ENCODE measurements at places on chromosomes 11 and 22. TPM values are rescaled to one million over a fixed set of nuclear protein-coding genes. Genes with fewer than 3 reads are reported as not detected.

DNA sequence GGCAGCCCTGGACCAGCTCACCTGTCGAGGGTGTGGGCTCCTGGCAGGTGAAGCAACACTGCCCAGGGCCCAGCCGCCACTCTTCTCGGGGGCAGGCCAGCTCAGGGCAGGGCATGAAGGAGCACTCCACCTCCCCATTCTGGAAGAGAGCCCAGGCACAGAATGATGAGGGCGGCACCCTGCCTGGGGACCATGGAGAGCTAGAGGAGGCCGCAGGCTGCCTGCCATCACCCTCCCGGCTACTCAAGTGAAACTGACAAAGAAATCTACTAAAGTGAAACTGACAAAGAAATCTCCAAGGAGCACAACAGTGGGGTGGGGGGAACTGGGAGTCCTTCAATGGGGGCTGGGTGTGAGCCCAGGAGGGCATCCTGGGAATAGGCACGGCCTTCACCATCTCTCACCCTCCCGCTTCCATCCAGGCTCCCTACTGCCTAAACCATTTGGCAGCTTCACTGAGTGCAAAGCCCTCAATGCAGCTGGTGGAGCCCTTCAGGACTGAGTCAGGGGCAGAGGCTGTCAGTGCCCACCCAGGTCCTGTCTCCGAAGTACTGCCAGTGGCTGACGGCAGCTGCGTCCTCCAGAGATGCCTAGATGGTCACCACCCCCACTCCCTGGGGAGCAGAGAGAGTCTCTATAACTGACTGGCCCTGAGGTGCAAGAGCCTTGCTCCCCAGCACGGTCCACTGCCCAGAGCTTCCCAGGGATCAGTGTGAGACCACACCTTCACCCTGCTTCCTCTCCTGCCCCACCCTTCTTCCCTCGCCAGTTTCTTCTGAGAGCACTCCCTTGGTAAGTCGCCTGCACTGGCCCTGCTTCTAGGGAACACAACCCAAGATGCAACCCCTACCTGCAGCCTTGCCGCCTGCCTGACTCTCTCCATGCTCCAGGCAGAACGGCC, 21.7 kb downstream of the VWCE start:
- DNase-seq, result peak; percentile 79
- no peaks in the 10 kb centered on the region for H3K4me1 ChIP-seq
- H3K4me3 ChIP-seq, result no peak overlapping the region
- H3K27ac ChIP-seq, result no peak overlapping the region
- peaks cover 7% of the 10 kb centered on the region for H3K36me3 ChIP-seq
- no peaks in the 10 kb centered on the region for H3K27me3 ChIP-seq

GRCh38 chr11:11620921-11621572, 758 bp downstream of the GALNT18 start:
- no peaks in the 10 kb centered on the region for H3K36me3 ChIP-seq
- H3K4me1 ChIP-seq, result peaks cover 34% of the 10 kb centered on the region
- peak overlapping the region; percentile 51 for H3K27ac ChIP-seq

DNA sequence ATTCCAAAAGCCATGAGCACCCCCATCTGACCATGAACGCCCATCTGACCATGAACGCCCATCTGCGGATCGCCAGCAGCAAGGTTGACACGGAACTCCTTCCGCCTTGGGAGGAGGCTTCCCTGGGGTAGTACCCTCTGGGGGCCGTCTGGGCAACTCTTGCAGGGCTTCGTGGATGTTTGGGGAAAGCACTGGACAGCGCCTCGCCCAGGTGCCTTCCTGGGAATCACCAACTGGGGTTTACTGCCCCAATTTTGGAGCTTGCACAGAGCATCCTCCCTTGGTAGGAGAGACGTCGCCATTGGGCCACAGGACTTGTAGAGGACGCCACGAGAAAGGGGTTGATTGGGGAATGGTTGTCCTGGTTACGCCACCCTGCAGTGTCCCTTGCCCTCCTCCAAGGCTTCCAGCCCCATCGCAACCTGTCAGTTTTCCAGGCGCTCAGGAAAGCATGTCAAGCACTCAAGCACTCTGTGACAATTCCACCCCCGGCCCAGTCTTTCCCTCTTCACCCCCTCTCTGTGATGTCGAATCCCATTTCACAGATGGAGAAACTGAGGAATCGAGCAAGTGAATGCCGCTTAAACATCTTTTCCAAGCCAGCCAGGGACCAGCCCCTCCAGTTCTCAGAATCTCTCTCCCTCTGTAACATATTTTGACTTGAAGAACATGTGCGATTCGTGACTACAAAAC, 914 bp upstream of the PRDM11 start:
- peaks cover 13% of the 10 kb centered on the region for H3K27me3 ChIP-seq
- H3K36me3 ChIP-seq, result no peaks in the 10 kb centered on the region
- DNase-seq, result no peak
- peaks cover 11% of the 10 kb centered on the region for H3K4me1 ChIP-seq
- peak overlapping the region; percentile 96 for H3K27ac ChIP-seq

GRCh38 chr11:73425108-73425507, 48.9 kb downstream of the RELT start:
- H3K4me3 ChIP-seq, result no peak overlapping the region
- DNase-seq, result no peak
- H3K4me1 ChIP-seq, result no peaks in the 10 kb centered on the region
- H3K27me3 ChIP-seq, result no peaks in the 10 kb centered on the region
- H3K27ac ChIP-seq, result no peak overlapping the region

SYNGR1 gene
- 0.35 TPM for total RNA-seq

DNA sequence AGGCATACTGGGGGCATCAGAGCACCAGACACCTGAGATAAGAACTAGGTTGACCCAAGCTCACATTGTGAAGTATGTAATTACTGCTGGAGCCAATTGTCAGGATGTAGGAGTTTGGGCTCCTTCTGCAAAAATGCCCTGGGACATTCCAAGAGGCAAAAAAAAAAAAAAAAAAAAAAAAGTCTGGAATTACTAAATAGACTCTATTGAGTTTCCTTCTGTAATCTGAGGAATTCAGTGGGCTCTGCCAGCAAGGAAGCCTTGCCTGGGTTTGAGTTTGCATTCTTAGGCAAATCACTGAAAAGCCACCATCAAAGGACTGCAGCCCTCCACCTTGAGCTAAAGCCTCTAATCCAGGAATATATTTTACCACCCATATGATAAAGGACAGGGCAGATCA, 8.0 kb upstream of the CAVIN3 start:
- no peak overlapping the region for H3K27ac ChIP-seq
- H3K4me1 ChIP-seq, result no peaks in the 10 kb centered on the region
- no peak overlapping the region for H3K4me3 ChIP-seq
- no peaks in the 10 kb centered on the region for H3K36me3 ChIP-seq

CCDC116 gene
- 0.21 TPM for total RNA-seq

DNA sequence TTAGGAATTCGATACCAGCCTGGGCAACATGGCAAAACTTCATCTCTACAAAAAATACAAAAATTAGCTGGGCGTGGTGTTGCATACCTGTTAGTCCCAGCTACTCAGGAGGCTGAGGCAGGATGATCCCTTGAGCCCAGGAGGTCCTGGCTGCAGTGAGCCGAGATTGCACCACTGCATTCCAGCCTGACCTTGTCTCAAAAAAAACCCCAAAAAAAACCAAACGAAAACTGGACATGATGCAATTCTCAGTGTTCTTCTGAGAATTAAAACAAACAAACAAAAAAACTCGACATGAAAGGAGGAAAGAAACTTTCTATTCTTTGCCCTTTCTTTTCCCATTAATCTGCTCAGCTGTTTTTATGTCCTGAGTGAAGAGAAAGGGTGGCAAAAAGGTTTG, 7.4 kb downstream of the MED17 start:
- H3K27ac ChIP-seq, result no peak overlapping the region
- peak; percentile 45 for DNase-seq
- peaks cover 89% of the 10 kb centered on the region for H3K36me3 ChIP-seq
- H3K4me3 ChIP-seq, result no peak overlapping the region

FAM180B gene
- total RNA-seq, result not detected

DNA sequence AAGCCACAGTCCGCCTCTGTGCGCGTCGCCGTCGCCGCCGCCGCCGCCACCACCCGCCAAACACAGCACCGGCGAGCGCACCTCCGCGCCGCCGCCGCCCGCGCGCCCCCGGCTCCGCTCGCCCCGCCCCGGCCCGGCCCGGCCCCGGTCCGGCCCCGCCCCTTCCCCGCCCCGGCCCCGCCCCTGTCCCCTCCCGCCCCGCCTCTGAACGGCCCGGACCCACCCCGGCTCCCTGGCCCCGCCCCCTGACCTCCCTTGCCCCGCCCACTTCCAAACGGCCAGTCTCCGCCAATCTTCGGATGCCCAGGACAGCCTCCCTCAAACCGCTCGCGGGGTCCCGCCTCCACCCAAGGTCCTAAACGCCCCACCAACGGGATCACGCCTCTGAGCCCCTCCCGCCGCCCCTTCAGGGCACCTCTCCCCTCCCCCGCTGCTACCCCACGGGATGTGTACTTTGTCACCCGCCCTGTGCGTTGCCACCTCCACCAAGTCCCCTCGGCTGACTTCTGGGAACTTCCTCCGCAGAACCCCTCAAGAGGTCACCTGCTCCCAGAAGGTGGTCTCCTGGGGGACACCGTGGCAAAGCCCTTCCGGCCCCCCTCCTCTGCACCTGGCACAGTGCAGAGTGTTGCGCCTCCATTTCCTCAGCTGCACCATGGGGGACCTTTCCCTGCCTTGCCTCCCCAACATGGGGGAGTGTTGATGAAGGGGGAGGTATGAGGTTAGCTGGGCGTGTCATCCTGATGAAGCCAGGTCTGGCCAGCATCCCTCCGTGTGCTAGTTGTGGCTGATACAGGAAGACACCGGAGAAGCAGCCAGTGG, at the start of gene KIAA0930:
Gene KIAA0930 (minus strand): TSS at position 85 of the 822 bp plus-strand sequence. CDS start 191 bp downstream, outside the sequence.
- H3K27me3 ChIP-seq, result no peaks in the 10 kb centered on the region
- H3K4me1 ChIP-seq, result peaks cover 3% of the 10 kb centered on the region
- peak within 1 kb of the TSS; percentile 92 for H3K4me3 ChIP-seq
- no peak within 1 kb of the TSS for H3K27ac ChIP-seq

C11orf86 gene
- not detected for total RNA-seq

HMBS gene
- total RNA-seq, result 51.3 TPM

- H3K27ac ChIP-seq, result no peak overlapping the region
- no peak overlapping the region for H3K4me3 ChIP-seq
- no peak for DNase-seq
- no peaks in the 10 kb centered on the region for H3K27me3 ChIP-seq
Observed at GRCh38 chr11:19920982-19921381, 208.3 kb downstream of the NAV2 start.

GRCh38 chr22:19757140-19757984, 3.2 kb upstream of the TBX1 start:
- H3K4me3 ChIP-seq, result no peak overlapping the region
- DNase-seq, result no peak
- peaks cover 27% of the 10 kb centered on the region for H3K27me3 ChIP-seq
- H3K27ac ChIP-seq, result no peak overlapping the region

- no peak overlapping the region for H3K4me3 ChIP-seq
- no peak overlapping the region for H3K27ac ChIP-seq
- no peak for DNase-seq
- H3K27me3 ChIP-seq, result no peaks in the 10 kb centered on the region
Observed at GRCh38 chr11:111379602-111380136, 594 bp upstream of the POU2AF1 start.

DNA sequence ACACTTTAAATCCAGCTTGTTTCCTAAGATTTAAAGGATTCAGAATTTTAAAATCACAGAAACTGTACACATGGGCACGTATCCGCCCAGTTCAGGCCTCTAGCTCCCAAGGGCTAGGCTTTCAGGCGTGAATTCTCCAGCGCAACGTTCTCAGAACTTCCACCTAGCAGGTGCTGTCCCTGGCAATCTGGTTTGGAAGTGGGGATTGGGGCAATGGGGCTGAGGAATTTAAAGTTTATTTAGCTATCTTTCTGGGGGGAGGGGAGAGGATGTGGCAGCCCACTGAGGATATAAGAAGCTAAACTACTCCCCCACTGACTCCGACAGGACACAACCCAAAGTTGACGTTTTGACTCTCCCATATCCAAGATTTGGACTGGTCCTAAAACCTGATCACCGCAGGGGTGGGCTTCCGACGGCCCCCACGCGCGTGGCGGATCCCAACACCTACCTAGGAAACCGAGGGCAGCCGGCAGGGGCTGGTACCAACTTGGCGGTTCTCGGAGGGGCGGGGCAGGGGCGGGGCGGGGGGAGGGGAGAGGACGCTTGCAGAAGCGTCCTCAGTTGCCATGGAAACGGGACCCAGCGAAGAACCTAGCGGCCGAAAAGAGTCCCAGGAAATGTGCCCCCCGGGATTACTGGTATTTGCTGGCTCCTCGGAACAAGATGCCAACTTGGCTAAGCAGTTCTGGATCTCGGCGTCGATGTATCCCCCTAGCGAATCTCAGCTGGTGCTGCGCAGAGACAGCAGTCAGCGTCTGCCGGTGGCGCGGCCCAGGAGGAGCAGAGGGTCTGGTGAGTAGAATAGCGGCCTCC, at the start of gene HOATZ:
Gene HOATZ (plus strand): TSS at position 563 of the 816 bp plus-strand sequence. CDS start 7 bp downstream, at position 570.
- no peaks in the 10 kb centered on the region for H3K36me3 ChIP-seq
- H3K4me1 ChIP-seq, result peaks cover 16% of the 10 kb centered on the region
- H3K27ac ChIP-seq, result no peak within 1 kb of the TSS

GRCh38 chr11:84044706-84045105, 758.5 kb upstream of the CCDC90B start:
- no peaks in the 10 kb centered on the region for H3K36me3 ChIP-seq
- no peak for DNase-seq
- H3K27ac ChIP-seq, result no peak overlapping the region

- H3K27me3 ChIP-seq, result no peaks in the 10 kb centered on the region
- no peak overlapping the region for H3K4me3 ChIP-seq
- H3K27ac ChIP-seq, result no peak overlapping the region
- no peak for DNase-seq
Observed at GRCh38 chr11:100094121-100094865, 592.8 kb upstream of the ARHGAP42 start.

DNA sequence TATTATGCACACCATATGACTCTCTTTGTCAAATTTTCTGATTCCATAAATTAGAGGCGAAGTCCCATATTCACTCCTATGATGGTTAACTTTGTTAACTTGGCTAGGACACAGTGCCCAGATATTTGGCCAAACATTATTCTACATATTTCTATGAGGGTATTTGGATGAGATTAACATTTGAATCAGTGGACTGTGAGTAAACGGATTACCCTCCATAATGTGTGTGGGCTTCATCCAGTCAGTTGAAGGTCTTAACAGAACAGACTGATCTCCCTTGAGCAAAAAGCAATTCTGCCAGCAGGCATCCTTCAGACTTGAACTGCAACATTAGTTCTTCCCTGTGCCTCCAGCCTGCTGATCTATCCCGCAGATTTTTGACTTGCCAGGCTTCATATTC, 69.9 kb downstream of the FZD4 start:
- no peak overlapping the region for H3K27ac ChIP-seq
- no peaks in the 10 kb centered on the region for H3K36me3 ChIP-seq
- no peaks in the 10 kb centered on the region for H3K27me3 ChIP-seq
- H3K4me3 ChIP-seq, result no peak overlapping the region

CWC15 gene
- total RNA-seq, result 61.9 TPM

OR2AG1 gene
- total RNA-seq, result not detected

GRCh38 chr22:27851974-27852746, 50.6 kb upstream of the MN1 start:
- H3K27ac ChIP-seq, result no peak overlapping the region
- H3K4me1 ChIP-seq, result no peaks in the 10 kb centered on the region
- H3K4me3 ChIP-seq, result no peak overlapping the region
- peaks cover 93% of the 10 kb centered on the region for H3K36me3 ChIP-seq
- no peak for DNase-seq

Measured in MCF 10A (cell line).